MM.1S (cell line): ENCODE measurements at places on chromosomes 12 and 14.
A peak's percentile ranks its signal among the peaks of the same experiment; 100 is the strongest.

DNA sequence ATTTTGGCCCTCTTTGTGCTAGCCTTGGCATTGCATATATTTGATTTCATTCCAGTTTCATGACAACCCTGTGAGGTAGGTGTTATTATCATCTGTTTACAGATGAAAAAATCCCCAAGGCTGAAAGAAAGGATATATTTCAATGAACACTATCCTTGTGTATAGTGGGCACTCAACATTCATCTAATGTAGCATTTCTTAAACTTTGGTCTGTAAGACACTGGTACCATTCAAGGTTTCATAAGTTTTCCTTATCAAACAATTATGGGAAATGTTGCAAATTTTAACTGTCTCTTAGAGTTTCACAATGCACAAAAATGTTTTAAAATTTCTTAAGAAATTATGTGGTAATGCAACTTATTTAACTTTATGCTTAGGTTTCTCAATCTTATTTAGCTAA is 44.3 kb downstream of the ATP23 start:
- no peak for DNase-seq
- H3K4me3 ChIP-seq, result no peak overlapping the region
- no peak overlapping the region for H3K27ac ChIP-seq
- H3K27me3 ChIP-seq, result no peaks in the 10 kb centered on the region
- H3K36me3 ChIP-seq, result no peaks in the 10 kb centered on the region

GRCh38 chr12:71610031-71610795 is 53.4 kb downstream of the ZFC3H1 start:
- no peak overlapping the region for H3K4me3 ChIP-seq
- H3K27ac ChIP-seq, result no peak overlapping the region
- no peaks in the 10 kb centered on the region for H3K27me3 ChIP-seq

DNA sequence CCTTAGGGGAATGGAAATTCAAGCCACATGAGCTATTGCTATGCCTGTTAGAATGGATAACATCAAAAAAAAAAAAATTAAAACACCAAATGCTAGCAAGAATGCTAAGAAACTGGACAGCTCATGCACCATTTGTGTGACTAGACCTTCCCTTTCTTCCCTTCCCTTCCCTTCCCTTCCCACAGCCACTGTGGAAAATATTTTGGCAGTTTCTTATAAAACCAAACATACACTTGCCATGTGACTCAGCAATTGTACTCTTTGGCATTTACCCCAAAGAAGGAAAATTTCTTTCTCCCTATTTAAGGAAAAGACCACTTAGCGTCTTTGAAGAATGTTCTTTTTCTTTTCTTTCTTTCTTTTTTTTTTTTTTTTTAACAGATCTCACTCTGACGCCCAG is 49.1 kb upstream of the FKBP4 start:
- H3K4me3 ChIP-seq, result no peak overlapping the region
- no peak overlapping the region for H3K27ac ChIP-seq
- no peaks in the 10 kb centered on the region for H3K27me3 ChIP-seq
- no peaks in the 10 kb centered on the region for H3K4me1 ChIP-seq
- no peaks in the 10 kb centered on the region for H3K36me3 ChIP-seq
- DNase-seq, result no peak

DNA sequence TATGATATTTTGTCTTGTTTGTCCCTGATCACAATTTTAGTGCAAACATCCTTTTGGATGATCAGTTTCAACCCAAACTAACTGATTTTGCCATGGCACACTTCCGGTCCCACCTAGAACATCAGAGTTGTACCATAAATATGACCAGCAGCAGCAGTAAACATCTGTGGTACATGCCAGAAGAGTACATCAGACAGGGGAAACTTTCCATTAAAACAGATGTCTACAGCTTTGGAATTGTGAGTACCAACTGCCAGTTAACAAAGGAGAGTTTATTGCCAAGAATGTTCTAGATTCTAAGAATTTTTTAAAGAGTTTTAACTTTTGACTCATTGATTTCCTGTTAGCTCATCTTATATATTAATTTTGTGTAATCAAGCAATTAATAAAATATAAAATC is 55.4 kb downstream of the IRAK3 start:
- DNase-seq, result no peak
- no peak overlapping the region for H3K4me3 ChIP-seq
- H3K27ac ChIP-seq, result no peak overlapping the region
- no peaks in the 10 kb centered on the region for H3K36me3 ChIP-seq
- no peaks in the 10 kb centered on the region for H3K27me3 ChIP-seq

GRCh38 chr14:29629839-29630238 is 297.8 kb downstream of the PRKD1 start:
- H3K4me1 ChIP-seq, result no peaks in the 10 kb centered on the region
- no peaks in the 10 kb centered on the region for H3K36me3 ChIP-seq
- no peak overlapping the region for H3K27ac ChIP-seq
- no peaks in the 10 kb centered on the region for H3K27me3 ChIP-seq
- H3K4me3 ChIP-seq, result no peak overlapping the region

GRCh38 chr12:74408601-74409166 is 129.0 kb upstream of the ATXN7L3B start:
- H3K27ac ChIP-seq, result no peak overlapping the region
- no peaks in the 10 kb centered on the region for H3K27me3 ChIP-seq
- H3K4me3 ChIP-seq, result no peak overlapping the region
- H3K36me3 ChIP-seq, result no peaks in the 10 kb centered on the region
- no peaks in the 10 kb centered on the region for H3K4me1 ChIP-seq

- DNase-seq, result no peak
- H3K27me3 ChIP-seq, result no peaks in the 10 kb centered on the region
- H3K4me3 ChIP-seq, result no peak overlapping the region
- H3K4me1 ChIP-seq, result no peaks in the 10 kb centered on the region
Observed at GRCh38 chr12:12985817-12986408, 14.2 kb downstream of the HEBP1 start.

DNA sequence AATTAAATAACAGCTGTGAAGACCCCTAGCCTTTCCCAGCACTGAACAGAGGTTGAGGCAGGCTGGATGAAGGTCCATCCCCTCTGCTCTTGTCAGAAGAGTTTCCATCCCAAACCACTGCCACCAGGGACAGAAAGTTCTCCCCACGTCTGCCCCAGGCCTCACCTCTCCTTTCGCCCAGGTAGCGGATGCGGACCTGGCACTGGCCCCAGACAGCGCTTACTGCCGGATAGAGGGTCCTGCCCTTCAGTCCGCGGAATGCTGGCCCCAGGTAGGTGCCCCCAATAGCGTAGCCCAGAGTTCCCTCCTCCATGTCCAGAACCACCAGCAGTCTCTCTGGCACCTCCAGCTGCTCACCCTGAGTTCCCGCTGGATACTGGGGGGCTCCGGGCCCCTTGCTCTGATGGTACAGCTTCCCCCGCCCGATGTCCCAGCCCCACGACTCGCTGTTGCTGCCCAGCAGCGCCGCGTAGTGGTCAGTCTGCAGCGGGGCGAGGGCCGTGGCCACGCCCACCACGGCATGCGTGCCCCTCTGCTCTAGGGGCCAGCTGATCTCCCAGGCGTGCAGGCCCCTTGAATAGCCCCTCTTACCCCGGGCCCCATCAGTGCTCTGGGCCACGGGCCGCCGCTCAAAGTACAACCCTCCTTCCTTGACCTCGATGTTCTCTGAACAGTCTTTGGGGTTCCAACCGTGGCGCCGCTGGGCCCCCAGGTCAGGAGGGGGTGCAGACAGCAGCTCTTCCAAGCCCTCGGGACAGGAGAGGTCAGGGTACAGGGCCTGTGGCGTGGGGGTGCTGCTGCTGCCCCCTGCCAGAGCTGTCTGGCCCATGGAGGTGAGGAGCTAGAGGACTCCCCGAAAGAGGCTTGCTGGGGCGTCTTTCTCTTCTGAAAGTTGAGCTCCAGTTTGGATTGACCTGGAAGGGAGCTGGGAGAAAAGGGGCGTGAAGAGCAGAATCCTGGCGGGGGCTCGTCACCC is 742 bp downstream of the SPSB2 start:
- H3K27me3 ChIP-seq, result no peaks in the 10 kb centered on the region
- H3K27ac ChIP-seq, result peak overlapping the region; percentile 39; the same call in 1 of the 2 replicates
- peaks cover 4% of the 10 kb centered on the region for H3K36me3 ChIP-seq
- peak overlapping the region; percentile 94 for H3K4me3 ChIP-seq

DNA sequence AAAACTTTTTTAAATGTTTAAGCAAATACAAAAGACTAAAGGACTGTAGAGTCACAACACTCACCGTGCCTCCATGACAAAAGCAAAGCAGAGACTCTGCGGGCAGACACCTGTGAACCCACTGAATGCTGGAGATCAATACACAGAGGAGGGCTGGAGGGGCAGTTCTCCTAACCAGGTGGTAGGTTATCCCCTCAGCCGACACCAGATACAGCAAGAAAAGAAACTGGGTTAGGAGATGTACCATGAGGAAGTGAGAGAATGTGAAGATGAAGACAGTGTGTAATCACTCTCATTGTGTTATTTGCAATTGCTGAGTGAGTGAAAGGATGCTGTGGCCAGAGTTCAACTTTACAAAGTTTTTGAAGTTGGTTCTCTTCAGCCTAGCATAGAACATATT is 480.3 kb downstream of the BCL11B start:
- H3K36me3 ChIP-seq, result no peaks in the 10 kb centered on the region
- H3K4me3 ChIP-seq, result no peak overlapping the region
- no peak overlapping the region for H3K27ac ChIP-seq
- no peak for DNase-seq
